CD4-positive, alpha-beta T cell (primary cell): ENCODE measurements at places on chromosomes 16 and 17.

GRCh38 chr16:86761111-86762031 is 183.0 kb downstream of the FOXL1 start:
- DNase-seq: peak; percentile 41

DNA sequence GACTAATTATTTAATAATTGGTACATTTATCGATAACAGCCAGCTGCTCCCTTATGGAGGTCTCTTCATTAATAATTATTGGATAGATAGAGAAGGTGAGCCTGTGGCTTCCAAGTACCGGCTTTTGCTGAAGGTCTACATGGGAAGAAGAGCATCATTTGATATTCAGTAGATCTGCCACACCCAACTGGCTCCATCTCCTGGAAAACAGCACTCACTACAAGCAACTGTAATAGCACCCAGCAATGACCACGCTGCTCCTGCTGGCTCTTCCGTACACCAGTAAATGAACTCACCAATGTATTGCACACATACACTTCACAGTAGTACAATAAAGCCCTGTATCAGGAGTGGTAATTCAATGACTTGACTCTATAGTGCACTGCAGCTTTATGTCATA is 19.5 kb downstream of the MARVELD3 start:
- peak; percentile 22 for DNase-seq

GRCh38 chr17:77177002-77177741 is 36.4 kb downstream of the SEC14L1 start:
- DNase-seq: no peak

DNA sequence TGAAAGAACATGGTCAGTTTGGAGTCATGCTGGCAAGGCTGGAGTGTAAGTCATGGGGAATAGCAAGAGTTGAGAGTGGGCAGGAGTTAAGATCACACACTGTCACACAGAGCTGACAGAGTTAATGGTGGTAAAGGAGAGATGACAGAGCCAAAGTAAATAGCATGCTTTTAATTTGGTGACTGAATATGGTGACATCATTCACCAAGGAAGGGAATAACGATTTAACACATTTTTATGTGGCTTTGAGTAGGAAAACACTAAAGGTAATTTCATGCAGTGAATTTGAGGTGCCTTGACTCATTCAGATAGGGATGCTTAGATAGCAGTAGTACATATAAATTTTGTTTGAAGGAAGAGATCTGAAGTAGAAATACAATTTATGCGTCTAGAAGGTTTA is 42.1 kb downstream of the SYNRG start:
- DNase-seq: no peak

DNA sequence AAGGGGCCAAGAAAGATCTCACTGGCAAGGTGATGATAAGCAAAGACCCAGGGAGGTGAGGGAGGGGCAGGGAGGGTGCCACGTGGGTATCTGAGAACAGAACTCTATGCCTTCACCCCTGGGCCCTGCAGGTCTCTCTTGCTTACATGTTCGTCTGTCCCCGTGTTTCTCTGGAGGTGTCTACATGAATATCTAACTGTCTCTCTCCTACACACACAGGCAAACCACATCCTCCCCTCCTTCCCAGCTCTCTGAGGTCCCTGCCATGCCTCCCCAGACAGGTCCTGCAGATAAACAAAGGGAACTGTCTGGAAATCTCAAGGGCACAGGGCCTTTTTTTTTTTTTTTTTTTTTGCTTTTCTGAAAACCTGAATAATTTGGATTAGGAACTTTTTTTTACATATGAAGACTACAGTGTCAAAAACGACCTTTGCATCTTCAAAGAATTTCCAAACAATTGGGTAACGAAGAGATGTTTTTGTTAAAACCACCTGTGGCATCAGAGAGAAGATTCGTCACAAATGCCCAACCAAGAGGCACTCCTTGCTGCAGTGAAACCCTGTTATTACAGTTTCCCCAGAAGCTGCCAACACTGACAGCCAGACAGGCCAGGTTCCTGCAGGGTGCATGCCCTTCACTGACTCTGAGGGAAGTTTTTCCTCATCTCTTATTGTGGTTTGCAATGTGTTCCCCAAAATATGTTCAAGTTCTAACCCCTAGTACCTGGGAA is 17.8 kb downstream of the PLLP start:
- peak; percentile 48 for DNase-seq
